C1 segment of cervical spinal cord (tissue), 14 donors: ENCODE measurements at places on chromosomes 3 and 15.

DNA sequence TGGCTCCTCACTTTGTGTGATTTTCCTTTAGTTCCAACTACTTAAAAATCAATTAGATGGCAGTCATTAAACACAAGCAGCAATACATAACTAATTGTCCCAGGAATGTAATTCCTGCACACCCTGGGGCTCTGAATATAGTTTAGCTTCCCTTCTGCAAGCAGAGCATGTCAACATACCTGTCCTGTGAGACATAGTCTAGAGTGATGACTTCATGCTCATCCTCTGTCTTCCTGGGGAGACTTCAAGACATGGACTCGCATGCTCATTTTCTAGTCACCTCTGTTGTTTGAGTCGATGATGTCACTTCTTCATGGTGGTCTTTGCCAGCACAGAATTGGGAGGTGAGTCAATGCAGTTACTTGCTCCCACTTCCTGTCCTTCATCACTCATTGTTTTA lies 15.7 kb downstream of the C3orf52 start:
- no peak for DNase-seq

DNA sequence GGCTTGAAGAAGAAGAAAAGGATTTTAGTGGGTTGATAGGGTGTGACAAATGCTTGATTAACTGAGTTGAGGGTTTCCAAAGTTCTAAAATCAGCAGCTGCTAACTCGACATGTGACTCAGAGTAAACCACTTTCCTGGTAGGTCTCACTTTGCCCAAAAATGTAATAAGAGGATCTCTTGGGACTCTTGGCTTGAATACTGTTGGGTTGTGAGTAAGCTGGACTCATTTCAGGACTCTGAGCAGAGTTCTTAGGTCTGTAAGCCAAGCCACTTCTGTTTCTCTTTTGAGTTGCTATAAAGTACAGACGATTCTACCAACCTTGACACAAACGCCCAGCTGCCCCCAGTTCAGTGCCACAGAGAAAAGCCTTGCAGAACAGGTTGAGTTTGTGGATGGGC lies 241.1 kb downstream of the ZNF621 start:
- no peak for DNase-seq

GRCh38 chr3:38114875-38115644 lies 21.9 kb downstream of the ACAA1 start:
- no peak for DNase-seq

GRCh38 chr3:143375698-143376097 lies 256.1 kb downstream of the CHST2 start:
- DNase-seq = no peak

DNA sequence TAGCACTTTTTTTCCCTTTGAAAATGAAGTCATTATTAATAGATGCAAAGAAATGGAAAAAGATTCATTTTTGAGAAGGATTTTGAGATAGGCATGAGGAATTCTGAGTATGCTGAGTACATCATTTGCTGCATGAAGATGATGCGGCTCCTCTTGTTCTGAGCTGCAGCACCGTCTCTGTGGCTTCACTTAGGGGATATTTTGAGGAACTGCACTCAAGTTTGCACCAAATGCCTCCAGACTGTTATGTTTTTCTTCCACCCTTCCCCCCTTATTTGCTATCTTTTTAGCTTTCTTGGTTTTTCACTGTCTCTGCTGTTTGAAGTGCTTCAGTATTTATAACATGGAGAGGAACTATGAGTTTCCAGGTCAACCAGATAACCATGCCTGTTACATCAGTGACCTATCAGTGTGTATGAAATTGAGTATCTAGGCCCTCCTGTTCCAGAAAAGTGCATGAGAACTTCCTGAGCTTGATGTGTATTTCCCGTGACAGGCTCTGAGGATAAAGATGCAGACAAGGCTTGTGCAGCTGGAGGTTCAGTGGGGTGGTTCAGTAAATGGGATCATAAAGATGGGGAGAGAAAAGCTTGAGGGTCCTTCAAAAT lies 128.7 kb downstream of the PDCD6IP start:
- no peak for DNase-seq

GRCh38 chr3:188801393-188801792 lies 370.4 kb upstream of the TPRG1 start:
- no peak for DNase-seq

DNA sequence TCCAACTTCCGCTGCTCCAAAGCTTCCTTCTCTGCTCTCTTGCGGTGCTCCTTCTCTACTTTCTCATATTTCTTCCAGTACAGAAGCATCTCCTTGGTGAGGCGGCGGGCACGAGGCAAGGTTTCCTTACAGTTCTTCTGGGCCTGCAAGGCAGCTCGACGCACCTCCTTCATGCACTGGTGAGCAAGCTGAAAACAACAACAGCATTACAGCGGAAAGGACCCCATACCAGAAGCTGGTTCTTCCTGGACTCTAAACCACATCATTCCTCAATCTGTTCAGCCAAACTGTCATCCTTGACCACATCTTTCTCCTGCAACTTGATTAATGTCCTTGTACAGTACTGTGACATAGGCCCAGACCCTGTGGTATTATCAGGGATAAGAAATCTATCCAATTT lies 36.4 kb downstream of the INO80 start:
- DNase-seq = no peak

DNA sequence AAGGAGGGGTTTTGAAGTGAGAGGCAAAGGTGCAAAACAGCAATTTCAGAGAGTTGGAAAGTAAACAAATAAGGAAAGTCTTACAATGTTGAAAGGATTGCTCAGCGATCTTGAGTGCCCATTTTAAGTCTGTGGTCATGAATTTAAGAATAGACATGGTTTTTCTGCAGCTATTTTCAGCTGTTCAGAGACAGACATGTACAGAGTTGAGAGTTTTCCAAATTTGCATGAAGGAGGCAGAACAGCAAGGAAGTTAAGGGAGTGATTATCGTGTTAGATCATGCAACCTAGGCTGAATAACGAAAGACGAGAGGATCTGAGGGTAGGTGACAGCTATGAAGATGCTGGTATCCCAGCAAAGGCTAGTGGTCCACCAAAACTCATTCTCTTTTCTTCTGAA lies 37.2 kb downstream of the DET1 start:
- no peak for DNase-seq

DNA sequence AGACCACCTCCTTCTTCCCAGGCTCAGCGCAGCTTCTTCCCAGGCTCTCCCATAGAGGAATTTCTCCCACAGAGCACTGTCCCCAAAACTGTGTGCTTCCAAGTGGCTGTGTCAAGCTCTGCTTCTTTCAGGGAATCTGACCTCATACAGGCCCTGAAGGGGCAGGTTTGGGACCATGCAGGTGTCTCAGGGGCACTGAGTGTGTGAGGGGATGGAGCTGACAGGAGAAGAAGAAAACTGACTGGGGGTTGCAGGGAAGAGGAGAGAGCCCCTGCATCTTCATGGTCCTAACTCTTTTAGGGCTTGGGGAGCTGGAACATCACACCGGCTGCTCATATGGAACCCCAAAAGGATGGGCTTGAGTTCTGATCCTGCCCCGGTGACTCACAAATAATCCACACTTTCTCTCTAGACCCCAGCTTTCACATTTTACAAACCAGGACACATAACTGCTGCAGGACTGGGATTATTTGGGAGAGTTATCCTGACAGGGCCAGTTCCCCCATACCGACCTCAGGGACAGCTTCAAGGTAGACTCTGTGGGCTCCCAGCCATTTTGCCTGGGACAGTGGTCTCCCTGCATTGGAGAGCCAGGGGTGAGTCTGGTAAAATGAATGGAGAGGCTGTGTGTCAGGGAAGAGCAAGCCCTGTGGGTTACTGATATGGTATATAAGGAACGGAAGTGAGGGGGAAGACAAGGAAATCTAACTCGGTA lies 316.1 kb downstream of the TLE3 start:
- DNase-seq = no peak

DNA sequence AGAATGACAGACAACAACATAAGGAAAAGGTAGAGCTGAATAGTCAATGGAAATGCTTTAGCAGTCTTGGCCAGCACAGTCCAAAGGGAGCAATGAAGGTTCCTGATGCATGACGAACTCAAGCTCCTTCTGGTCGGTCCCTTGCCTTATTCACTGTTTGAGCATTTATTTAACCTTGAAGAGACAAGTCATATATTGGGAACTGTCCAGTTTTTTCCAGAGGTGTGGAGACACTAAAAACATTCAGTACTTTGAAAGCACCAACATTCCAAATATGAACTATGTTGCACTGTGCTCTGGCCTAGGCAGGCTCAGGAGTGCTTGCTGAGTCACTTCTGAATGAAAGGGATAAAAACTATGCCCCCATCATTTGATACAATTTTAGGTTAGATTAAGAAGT lies 384.8 kb downstream of the MECOM start:
- DNase-seq = no peak

- no peak for DNase-seq
Measured at GRCh38 chr3:56923526-56924224, 121.9 kb upstream of the ARHGEF3 start.

- peak; percentile 28 for DNase-seq
Measured at GRCh38 chr3:43411429-43411828, 125.1 kb downstream of the SNRK start.

DNA sequence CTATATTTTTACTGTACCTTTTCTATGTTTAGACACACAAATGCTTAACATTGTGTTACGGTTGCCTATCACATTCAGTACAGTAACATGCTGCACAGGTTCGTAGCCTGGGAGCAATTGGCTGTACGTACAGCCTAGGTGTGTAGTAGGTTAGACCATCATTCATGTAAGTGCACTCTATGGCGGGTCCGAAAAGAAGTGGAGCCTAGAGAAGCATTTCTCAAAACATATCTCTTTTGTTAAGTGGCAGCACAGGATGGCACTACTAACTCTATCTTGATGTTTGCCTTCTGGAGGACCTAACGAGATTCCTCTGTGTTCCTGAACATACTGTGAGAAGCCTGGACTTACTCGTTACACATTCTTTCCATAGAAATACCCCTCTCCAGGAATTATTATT lies 132.3 kb upstream of the ADPGK start:
- DNase-seq = no peak

DNA sequence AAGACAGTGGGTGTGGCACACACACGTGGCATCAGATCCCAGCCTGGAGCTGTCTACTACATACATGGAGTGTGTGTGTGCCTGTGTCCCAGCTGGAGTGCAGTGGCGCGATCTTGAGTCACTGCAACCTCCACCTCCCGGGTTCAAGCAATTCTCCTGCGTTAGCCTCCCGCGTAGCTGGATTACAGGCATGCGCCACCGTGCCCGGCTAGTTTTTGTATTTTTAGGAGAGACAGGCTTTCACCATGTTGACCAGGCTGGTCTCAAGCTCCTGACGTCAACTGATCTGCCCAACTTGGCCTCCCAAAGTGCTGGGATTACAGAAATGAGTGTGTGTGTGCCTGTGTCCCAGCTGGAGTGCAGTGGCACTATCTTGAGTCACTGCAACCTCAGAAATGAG lies 108.8 kb downstream of the IL12A start:
- no peak for DNase-seq

GRCh38 chr3:116256843-116257485 lies 188.3 kb downstream of the LSAMP start:
- DNase-seq = no peak

DNA sequence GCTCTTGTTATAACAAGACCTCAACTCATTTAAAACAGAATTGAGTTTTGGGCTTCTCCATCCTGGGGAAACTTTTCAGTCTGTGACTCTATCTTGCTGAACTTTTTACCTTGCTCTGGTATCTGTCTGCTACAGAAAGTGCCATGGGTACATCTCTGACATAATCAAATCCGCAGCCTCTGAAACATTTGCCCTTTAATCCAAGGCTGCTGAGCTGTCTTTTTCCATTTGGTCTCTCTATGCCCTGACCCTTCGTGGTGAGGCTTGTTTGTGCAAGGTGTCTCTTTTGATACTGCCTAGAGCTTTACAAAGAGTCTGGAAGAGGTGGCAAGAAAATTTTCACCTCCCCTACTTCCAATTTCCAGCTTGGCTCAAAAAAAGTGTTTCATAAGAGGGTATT lies 11.3 kb downstream of the TMEM108 start:
- no peak for DNase-seq

- DNase-seq = no peak
Measured at GRCh38 chr3:186787642-186788481, 4.5 kb downstream of the EIF4A2 start.

GRCh38 chr3:89182056-89182455 lies 74.6 kb downstream of the EPHA3 start:
- no peak for DNase-seq

DNA sequence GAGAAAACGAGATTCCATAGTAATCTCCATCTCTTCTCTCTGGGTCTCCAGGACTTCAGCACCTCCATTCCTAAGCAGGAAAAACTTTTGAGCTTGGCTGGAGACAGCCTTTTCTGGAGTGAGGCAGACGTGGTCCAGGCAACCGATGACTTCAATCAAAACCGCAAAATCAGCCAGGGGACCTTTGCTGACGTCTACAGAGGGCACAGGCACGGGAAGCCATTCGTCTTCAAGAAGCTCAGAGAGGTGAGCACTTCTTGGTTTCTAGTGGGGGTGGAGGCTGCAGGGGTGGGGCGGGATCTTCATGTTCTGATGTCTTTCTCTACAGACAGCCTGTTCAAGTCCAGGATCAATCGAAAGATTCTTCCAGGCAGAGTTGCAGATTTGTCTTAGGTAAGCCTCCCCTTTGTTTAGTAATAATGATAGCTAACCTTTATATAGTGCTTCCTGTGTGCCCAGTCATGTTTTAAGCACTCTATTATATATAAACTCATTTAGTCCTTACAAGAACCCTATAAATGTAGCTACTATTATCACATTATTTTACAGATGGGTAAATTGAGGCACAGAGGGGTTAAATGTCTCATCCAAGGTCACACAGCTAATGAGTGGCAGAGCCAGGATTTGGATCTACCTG lies 35.0 kb upstream of the TATDN2 start:
- DNase-seq = no peak

DNA sequence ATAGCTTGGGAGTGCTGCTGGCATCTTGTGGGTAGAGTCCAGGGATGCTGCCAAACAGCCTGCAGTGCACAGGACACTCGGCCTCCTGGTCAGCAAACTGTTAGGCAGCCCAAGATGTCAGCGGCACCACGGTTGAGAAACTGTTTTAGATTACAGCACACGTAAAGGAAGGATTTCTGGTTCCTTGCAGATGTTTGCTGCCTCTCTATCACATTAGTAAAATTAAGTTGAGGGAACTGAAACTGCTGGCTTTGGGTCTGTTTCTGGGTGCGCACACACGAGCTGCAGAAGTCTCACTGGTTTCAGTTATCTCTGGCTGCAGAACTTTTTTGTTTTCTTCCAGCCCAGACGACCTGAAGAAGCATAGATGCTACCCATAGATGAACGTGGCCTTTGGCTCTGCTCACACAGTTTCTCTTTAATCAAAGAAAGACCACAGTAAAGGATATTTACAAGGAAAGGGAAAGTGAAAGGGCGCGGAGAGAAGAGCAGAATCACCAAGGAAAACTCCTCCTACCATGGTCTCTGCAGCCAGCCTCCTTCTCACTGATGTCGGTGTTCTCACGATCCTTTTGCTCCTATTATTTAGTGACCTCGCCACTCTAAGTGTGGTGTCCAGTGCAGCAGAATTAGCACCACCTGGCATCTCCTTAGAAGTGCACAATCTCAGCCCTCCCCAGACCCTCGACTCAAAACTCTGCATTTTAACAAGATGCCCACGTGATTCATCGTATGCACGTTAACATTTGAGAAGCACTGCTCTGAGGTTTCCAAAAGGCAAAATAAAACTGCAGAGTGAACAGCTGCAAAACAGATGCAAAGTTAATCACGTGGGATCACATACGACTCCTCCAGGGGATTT lies 50.6 kb upstream of the AKAP13 start:
- DNase-seq = no peak

GRCh38 chr3:8301977-8302735 lies 199.5 kb upstream of the LMCD1 start:
- DNase-seq = no peak
